NT2/D1 (cell line): ENCODE measurements at places on chromosomes 13 and 19.

DNA sequence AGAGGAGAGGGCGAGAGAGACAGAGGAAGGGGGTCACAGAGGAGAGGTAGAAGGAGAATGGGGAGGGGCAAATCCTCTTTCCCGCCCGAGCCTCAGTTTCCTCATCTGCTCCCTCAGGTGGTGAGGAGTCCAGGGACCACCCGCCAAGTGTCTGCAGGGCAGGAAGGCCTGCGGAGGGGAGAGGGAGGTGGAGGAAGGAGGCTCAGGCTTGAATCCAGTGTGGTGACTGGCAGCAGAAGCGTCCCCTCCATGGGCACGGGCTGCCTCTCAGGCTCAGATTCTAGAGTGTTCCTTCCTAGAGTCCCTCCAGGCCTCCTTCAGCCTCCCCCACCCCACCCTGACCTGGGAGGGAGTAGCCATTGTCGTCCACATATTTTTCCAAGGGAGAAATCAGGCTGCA is 16.5 kb upstream of the GARIN5A start:
- DNase-seq: no peak

DNA sequence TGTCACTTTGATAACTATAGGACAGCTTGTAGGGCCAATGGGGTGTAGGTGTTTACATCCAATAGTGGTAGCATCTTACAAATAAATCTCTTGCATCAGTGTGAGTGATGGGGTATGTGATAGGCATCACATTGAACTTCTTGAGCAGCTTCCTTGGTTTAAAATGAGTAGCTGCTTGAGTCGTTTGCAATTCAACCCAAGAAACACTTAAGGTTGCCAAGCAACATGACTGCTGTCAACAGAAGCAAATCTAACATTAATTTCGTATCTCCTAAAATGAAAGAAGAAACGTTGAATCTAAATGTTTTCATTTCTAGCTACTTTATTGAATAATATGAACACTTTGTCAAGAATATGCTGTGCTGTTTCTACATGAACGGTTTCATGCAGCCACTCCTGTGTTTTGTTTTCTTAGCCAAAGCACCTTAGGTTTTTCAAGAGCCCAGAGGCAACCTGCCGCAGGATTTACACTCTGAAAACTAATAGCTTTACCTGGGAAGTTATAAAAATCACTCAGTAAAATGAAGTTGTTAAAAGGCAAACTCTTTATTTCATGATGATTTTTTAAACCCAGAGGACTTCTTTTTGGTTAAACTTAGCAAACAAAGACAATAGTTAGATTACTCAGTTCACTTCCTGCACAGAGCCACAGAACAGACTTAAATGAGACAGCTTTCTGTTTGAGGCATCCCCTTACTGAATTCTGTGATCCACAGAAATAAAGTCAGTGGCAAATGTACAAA is 305.2 kb downstream of the MTUS2 start:
- DNase-seq: no peak

DNA sequence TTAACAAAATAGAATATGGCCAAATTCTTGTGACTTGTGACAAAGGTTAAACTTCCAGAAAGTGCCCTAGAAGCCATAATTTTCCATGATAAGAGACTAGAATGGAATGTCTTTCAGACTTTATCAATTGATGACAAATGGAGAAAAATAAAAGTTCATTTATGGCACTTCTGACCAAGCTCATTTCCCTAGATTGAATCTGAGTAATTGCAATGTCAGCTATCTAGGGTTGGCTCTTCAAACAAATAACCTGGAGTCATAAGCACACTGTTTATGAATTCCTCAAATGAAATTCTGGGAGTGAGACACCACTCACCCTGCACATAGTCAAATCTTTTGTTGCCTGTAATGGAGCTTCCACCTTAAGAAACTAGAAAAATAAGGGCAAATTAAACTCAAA is 11.4 kb downstream of the ARHGEF7 start:
- no peak for DNase-seq

- DNase-seq: peak; percentile 60
Measured at GRCh38 chr19:53057904-53058580, 13.5 kb downstream of the ERVV-2 start.

DNA sequence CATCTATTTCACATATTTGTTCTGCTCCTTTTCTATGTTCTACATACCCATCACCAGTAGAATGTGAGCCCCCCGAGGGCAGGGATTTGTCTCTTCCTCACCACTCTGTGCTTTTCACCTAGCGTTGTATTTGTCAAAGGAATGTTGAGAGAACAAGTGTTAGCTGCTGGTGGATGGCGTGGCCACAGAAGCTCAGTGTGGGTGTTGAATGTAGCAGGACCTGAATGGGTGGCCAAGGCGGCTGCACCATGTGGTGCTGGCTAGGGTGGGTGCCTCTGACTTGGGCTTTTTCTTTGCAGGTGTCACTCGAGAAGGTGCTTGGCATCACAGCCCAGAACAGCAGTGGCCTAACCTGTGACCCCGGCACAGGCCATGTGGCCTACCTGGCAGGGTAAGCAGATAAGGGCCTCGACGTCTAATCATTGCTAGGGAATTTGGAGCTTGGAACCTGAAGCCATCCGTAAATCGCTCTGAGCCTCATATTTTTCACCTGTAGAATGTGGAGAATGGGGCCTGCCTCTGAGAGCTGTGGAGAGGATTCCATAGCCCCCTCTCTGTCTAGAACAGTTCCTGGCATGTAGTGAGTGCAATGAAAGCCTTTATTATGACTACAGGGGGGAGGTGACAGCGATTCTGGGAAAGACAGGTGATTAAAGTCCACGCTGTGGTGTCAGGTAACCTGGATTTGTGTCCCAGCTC is 3.9 kb downstream of the WDR62 start:
- no peak for DNase-seq

DNA sequence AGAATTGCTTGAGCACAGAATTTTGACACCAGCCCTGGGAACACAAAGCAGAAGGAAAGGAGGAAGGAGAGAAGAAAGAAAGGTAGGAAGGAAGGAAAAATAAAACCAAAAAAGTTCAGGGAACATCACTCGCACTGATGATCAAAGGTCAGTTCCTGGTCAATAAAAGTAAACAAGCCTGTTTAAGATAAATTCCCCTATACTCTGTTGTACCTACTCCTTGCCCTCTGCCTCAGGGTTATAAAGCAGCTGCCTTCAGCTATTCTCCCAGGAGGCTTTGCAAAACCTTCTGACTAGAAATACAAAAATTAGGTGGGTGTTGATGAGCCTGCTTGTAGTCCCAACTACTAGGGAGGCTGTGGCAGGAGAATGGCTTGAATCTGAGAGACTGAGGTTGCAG is 14.9 kb upstream of the ZNF91 start:
- DNase-seq: no peak

DNA sequence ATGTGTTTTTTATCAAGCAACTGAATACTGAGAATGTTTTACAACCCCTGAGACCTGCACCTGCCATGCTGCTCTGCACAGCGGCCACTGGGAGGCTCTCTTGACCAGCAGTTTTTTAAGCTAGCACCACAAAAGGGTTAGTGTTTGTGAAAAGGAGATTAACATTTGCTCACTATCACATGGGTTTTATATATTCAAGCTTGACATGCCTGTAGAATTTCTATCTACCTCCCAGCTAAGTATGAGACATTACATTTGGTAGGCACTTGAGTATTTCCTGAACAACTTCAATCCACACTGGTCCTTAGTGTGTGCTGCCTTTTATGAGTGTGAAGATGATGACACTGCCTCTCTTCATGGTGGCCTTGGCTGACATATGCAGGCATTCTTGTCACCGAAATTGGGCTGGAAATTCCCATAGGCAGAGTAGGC is 1238.9 kb downstream of the UQCRFS1 start:
- no peak for DNase-seq

DNA sequence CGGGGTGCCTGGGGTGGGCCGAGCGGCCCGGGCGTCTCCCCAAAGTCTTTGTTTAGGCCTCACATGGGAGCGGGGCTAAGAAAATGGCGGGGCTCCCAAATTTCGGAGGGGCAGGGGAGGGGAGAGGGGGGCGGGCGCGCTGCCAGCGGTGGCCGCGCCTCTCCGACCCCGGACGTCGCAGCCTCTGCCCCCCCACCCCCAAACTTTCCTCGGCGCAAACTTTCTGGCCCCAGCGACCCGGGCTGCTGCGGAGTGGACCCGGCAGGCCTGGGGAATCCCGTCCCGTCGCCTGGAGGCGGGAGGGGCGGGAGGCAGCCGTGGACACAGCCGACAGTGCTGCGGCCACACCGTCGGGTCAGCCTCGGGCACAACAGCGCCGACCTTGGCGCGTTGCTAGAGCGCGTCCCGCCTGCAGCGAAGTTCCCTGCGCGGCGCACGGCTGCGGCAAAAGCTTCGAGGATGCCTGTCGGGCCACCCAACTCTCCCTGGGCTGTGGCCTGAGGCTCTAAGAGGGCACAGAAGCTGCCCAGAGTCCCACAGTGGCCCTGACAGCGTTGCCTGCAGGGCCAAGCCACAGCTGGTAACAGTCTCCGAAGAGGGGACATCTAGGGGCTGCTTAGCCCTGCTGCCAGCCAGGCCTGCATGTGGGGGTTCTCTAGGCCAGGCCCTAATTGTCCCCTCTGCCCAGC is 1.3 kb downstream of the NFIX start:
- no peak for DNase-seq

- no peak for DNase-seq
Measured at GRCh38 chr13:37956536-37956935, 87.0 kb upstream of the TRPC4 start.

GRCh38 chr19:56597696-56598095 is 2.6 kb downstream of the ZNF71 start:
- no peak for DNase-seq

DNA sequence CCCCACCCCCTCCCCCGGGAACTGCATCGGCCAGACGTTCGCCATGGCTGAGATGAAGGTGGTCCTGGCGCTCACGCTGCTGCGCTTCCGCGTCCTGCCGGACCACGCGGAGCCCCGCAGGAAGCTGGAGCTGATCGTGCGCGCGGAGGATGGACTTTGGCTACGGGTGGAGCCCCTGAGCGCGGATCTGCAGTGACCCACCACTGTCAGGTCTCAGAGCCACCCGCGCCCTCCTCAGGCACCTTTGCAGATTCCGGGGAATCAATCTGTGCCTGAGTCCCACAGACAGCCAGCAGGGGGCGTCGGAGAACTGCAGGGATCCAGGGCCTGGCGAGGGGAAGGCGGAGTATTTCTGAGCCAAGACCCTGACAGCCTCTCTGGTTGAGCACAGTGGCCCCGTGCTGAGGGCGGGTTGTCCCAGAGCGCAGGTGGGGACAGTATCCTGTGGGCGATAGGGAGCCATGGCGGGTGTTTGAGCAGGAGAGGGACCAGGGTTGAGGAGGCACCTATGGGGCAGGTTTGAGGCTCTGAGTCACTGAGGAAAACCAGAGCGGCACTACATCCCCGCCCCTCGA is 30.4 kb upstream of the CYP4F8 start:
- DNase-seq: peak; percentile 77

- no peak for DNase-seq
Measured at GRCh38 chr19:45450012-45450333, 17.8 kb upstream of the FOSB start.

- DNase-seq: no peak
Measured at GRCh38 chr19:31962561-31962996, 382.8 kb upstream of the ZNF507 start.

GRCh38 chr19:4732680-4733114 is 9.1 kb upstream of the DPP9 start:
- DNase-seq: peak; percentile 47
